SW480 (cell line): ENCODE measurements at places on chromosomes 7 and 10.

DNA sequence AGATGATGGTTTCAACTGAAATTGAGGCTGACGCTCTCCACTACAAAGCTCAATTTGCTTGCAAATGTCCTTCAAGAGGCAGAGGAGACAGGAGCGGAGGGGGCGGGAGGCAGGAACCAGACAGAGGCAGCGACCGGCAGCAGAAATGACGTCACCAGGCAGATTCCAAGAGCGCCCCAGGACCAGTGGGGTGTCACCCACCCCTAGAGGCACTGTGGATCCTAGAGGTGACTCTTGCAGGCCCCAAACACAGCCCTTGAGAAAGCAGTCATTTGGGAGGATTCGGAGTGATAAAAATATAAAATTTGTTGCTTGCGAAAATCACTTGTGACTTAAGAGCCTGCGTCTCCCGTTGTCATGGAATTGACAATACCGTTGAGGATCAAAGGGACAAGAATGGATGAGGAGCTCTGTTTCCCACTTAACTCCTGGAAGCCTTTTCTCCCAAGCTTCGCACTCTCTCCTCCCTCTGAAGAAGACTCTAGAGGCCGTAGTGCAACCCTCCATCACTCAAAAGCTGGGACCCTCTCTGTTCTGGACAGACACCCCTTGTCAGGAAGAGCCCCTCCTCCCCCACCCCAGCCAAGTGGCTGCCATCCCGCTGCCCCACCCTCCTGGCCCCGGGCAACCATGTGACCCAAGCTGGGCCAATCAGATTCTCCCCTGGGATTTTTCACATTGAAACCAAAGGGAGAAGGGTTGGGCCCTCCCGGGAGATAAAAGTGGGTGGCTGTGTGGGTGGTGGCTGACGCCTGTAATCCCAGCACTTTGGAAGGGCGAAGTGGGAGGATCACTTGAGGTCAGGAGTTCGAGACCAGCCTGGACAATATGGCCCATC lies 16.3 kb upstream of the SLC29A4 start:
- no peak for DNase-seq

- DNase-seq, result no peak
These were observed 23.5 kb downstream of the PWWP2B start for GRCh38 chr10:132420469-132420980.

- peak; percentile 17 for DNase-seq
These were observed 58.4 kb upstream of the PCGF5 start for GRCh38 chr10:91162050-91162494.

GRCh38 chr7:27106181-27106900 lies 3.9 kb upstream of the HOXA2 start:
- DNase-seq, result no peak

DNA sequence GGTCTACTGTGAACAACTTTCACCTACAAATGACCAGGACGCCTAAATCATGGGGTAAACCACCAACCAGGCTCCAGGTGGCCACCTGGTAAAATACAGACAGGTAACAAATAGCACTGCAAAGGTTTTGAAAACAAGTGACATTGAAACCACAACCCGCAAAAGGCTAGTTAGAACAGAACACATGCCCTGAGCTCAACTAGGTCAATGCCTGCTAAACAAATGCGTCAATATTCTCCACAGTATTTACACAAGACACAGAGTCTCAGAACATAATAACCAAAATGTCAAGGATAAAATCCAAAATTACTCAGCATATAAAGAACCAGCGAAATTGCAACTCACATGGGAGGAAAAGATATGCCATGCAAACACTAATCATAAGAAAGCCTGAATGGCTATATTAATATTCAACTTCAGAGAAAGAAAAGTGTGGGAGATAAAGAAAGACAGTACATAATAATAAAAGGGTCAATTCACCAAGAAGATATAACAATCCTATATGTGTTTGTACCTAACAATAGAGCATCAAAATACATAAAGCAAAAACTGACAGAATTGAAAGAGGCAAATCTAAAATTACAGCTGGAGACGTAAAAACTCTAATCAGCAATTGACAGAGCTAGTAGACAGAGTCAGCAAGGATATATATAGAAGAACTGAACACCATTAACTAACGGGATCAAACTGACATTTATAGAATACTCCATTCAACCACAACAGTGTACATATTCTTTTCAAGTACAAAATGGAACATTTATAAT lies 47.6 kb downstream of the SMURF1 start:
- DNase-seq, result peak; percentile 41

- DNase-seq, result no peak
These were observed 21.1 kb upstream of the MAP3K8 start for GRCh38 chr10:30412901-30413300.

- DNase-seq, result no peak
These were observed 229.6 kb downstream of the PRPF18 start for GRCh38 chr10:13816195-13816925.

DNA sequence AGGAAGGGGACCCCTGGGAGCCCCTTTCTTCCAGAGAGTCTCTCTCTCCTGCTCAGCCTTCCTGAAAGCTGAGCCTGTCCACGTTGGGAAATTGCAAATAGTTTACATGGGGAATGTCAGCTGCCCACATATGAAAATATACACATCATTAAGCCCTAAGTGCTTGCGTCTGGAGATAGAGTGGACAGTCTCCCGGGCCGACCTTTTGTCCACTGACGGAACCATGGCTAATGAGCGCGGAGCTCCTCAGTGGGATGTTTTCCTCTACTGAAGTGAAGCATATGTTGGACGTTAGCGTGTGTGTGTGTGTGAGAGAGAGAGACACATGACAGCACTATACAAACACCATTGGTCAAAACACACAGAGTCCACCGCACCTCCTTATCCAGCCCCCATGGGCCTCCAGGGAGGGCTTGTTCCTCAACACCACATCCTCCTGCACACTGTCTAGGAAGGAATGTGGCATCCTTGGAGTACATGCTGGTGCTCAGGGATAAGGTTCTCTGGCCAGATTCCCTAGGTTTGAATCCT lies 128.4 kb downstream of the RGS10 start:
- no peak for DNase-seq

DNA sequence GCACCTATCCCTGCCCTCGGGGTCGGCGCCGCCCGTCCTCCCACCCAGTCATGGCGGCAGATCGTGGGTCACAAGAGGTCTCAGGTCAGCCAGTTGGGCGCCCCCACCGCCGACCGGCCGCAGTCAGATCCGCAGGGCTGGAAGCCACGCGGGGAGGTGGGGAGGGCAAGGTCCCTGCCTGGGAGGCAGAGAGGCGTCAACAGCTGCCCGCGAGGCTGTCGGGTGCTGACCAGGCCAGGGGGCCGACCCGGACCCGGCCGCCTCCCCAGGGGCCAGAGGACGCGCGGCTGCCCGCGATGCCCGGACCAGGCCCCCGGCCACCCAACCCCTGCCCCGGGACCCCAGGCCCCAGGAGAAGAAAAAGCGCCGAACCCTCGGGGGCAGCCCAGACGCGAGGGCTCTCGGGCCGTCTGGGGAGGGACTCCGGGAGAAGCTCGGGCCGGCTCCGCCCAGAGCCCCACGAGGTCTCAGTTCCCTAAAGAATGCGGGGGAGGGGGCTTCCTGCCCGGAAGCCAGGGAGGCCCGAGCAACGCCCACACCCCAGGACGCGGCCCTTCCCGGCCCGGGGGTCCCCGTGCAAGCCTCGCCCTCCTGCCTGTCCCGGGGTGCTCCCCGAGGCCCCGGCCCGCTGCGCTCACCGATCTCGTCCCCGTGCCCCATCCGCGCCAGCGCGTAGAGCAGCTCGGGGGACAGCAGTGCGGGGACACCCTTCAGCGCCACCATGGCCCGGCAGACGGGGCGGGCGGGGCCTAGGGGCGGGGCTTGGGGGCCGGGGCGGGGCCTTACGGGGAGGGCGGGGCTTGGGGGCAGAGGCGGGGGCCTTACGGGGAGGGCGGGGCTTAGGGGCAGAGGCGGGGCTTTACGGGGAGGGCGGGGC lies at the start of gene FUOM:
TSS of gene FUOM (minus strand) at position 735 of the 877 bp plus-strand sequence. CDS start at position 723, 12 bp downstream.
- peak; percentile 58 for DNase-seq

DNA sequence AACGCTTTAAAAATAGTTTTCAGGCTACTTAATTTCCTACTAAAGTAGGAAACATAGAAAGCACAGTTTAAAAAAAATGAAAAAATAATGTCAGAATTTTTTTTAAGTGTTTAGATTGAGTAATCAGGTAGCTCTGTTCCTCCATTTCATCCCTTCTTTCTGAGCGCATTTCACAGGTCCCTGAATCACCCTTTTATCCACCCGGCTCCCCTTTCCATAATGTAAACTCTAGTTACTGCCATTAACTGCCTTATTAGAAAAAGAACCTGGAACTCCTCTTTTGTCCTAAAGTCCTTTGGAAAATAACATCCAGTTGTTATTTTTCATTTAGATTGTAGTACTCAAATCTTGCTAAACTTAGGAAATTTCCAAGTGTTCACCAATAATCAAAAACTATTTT lies 5.8 kb downstream of the KCND2 start:
- no peak for DNase-seq

GRCh38 chr7:108002726-108003598 lies at the start of gene LAMB1:
Gene LAMB1 (minus strand): TSS chr7:108003161. CDS start chr7:108002885, 276 bp downstream.
- DNase-seq, result peak; percentile 59

DNA sequence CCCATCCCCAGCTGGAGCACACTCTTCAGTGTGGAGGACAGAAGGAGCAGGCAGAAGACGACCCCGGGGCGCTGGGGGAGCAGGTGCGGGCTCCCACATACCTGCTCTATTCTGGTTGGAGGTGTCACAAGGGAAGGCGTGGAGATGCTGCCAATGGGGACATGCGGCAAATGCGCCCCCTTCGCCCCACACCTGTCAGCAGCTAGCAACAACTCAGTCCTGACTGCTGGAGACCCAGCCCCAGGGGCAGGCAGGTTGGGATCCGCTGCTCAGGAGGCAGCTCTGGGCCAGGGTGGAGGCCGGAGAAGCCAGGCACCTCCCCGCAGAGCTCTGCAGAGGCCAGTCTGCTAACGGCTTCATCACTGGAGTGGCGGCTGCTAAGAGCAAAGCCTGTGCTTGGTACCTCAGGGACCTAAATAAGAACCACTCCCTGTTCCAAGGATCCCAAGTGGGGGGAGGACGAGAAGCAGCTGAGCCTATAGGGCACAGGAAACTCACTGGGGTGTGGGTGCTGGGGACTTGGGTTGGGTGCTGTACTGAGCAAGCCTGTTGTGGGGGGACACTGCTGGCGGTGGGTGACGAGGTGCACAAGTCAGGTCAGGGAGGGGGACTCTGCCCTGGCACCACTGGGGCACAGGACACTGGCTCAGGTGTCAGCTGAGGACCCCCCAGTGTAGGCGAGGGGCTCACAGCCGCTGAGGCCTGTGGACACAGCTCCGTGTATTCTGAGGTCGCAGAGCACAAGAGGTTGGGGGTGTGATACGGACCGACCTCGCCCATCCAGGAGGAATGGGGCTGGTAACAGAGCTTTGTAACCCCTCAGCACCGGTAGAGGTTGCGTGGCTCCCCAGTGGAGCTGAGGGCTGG lies 19.2 kb upstream of the GPR146 start:
- no peak for DNase-seq

- no peak for DNase-seq
These were observed 125.3 kb downstream of the NEURL1 start for GRCh38 chr10:103618575-103619423.

GRCh38 chr7:156145184-156145583 lies 332.9 kb upstream of the SHH start:
- no peak for DNase-seq

DNA sequence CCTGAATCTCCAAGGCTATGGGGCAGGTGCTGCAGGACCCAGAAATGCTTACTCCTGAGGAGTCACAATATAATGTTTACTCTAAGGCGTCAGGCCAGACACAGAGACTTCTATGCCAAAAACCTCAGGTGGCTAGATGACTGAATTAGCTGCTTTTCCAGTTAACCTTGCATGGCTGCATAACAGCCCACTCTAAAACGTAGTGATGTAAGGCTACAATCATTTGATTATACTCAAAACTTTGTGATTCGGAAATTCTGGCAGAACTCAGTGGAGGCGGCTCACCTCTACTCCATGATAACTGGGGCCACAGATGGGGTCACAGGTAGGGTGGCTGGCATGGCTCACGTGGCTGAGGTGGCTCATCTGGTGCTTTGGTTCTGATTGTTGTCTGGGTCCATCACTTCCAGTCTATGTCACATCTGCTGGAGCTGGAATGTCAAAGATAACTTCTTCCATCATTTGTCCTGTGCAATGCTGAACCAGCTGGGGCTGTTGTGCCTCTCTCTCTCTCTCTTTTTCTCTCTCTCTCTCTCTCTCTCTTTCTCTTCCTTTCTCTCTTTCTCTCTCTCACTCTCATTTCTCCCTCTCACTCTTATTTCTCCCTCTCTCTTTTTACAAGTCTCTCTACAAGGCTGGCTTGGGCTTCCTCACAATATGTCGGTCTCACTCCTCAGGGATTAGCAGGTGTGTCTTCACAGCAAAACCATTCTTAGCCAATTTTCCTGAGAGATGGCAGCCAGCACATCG lies 11.8 kb downstream of the TMEM72 start:
- DNase-seq, result no peak
